ENCODE measurements at places on chromosomes 12 and 14. TPM values are rescaled to one million over a fixed set of nuclear protein-coding genes. Genes with fewer than 3 reads are reported as not detected.

GRCh38 chr14:69226736-69227135 is 33.2 kb upstream of the GALNT16 start:
- H3K36me3 ChIP-seq, result no peaks in the 10 kb centered on the region
- H3K4me1 ChIP-seq, result no peaks in the 10 kb centered on the region
- H3K4me3 ChIP-seq, result no peak overlapping the region

GRCh38 chr14:82445810-82446570 is 912.3 kb upstream of the SEL1L start:
- H3K27ac ChIP-seq, result no peak overlapping the region
- H3K36me3 ChIP-seq, result no peaks in the 10 kb centered on the region
- no peaks in the 10 kb centered on the region for H3K27me3 ChIP-seq
- H3K4me1 ChIP-seq, result no peaks in the 10 kb centered on the region
- DNase-seq, result no peak

DNA sequence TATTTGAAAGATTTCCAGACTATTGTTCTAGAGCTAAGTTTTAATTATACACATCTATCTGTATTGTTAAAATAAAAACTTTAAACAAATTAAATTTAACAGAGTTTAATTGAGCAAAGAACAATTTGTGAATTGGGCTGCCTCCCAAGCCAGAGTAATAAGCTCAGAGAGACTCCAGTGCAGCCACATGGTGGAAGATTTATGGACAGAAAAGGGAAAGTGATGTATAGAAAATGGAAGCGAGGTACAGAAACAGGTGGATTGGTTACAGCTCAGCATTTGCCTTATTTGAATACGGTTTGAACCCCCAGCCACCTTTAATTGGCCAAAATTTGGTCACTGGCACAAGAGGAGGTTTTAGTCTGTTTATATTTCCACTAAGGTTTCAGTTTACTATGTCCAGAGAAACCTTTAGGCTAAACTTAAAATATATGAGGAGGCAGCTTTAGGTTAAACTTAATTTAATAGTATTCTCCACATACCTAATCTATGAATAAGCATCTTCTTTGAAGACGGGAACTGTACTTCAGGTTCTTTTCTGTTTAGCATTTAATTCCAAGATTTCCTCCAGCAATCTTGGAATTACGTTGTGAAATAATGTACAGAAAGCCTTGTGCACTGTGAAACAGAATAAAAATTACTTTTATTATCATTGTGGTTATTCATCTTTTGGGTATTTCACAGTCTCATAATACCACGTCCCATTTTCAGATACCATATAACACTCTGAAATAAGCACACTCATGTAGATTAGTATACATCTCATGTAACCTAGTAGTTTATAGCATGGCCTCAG is 19.4 kb downstream of the SRGAP1 start:
- H3K27me3 ChIP-seq, result no peaks in the 10 kb centered on the region
- peak overlapping the region; percentile 93 for H3K27ac ChIP-seq
- H3K36me3 ChIP-seq, result no peaks in the 10 kb centered on the region
- no peak for DNase-seq

- no peak for DNase-seq
- no peak overlapping the region for H3K4me3 ChIP-seq
- no peaks in the 10 kb centered on the region for H3K27me3 ChIP-seq
- H3K36me3 ChIP-seq, result no peaks in the 10 kb centered on the region
Observed at GRCh38 chr12:54160769-54161480, 27.9 kb downstream of the SMUG1 start.

DNA sequence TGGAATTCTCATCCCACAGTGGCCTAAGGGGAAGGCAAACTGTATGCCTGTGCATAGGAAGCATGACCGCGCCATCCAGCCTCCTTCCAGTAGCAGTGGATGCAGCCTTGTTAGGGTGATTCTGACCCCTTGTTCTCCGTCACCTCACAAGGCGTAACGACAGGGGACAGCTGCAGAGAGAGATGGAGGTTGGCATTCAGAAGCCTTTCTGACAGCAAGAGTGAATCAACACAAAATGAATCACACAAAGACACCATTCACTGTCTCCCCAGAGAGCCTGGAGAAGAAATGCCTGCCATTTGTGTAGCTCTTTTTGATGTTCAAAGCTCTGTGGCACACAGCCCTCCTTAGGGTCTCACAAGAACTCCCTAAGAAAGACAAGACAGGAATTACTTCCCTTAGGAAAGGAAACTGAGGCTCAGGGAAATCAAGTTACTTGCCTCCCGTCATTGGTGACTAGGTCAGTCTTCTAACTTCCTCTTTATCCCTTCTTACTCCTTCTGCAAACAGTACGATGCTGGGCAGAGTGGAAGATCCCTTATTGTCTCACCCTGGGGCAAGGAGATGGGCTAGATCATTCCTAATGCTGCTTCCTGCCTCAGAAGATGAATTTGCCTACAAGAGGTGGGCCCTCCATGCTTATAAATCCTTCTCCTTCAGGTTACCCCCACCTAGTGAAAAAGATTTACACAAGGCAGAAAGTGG is 280.9 kb downstream of the CACNA1C start:
- H3K27me3 ChIP-seq, result no peaks in the 10 kb centered on the region
- H3K27ac ChIP-seq, result no peak overlapping the region
- no peaks in the 10 kb centered on the region for H3K36me3 ChIP-seq
- DNase-seq, result no peak
- H3K4me1 ChIP-seq, result no peaks in the 10 kb centered on the region

GRCh38 chr12:31585271-31585670 is 5.7 kb downstream of the DENND5B start:
- no peaks in the 10 kb centered on the region for H3K27me3 ChIP-seq
- no peak overlapping the region for H3K4me3 ChIP-seq
- DNase-seq, result no peak
- no peaks in the 10 kb centered on the region for H3K36me3 ChIP-seq
- H3K27ac ChIP-seq, result no peak overlapping the region

DNA sequence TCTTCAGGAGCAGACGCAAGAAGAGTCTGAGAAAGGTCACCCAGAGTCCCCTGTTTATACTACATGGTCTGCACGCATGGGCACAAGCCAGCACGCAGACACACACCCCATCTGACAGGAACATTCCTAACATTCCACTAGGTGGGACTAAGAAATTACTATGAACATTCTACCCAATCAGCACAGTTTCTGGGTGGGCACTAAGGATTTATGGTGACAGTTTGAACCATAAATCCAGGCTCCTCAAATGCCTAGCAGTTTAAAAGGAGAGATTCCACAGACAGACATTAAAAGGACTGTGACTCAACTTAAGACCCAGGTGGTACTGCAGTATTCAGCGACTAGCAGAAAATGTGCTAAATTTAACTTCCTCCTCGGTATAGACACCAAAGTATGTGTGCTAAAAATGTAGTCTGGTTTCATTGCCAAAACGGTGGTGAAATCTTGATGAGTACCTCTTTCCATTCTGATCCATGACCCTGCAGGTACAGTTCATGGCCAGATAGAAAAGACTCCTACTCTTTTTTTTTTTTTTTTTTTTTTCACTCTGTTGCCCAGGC is 16.2 kb downstream of the ABHD4 start:
- H3K27me3 ChIP-seq, result no peaks in the 10 kb centered on the region
- no peak overlapping the region for H3K4me3 ChIP-seq
- no peaks in the 10 kb centered on the region for H3K4me1 ChIP-seq
- H3K36me3 ChIP-seq, result no peaks in the 10 kb centered on the region
- DNase-seq, result no peak

DNA sequence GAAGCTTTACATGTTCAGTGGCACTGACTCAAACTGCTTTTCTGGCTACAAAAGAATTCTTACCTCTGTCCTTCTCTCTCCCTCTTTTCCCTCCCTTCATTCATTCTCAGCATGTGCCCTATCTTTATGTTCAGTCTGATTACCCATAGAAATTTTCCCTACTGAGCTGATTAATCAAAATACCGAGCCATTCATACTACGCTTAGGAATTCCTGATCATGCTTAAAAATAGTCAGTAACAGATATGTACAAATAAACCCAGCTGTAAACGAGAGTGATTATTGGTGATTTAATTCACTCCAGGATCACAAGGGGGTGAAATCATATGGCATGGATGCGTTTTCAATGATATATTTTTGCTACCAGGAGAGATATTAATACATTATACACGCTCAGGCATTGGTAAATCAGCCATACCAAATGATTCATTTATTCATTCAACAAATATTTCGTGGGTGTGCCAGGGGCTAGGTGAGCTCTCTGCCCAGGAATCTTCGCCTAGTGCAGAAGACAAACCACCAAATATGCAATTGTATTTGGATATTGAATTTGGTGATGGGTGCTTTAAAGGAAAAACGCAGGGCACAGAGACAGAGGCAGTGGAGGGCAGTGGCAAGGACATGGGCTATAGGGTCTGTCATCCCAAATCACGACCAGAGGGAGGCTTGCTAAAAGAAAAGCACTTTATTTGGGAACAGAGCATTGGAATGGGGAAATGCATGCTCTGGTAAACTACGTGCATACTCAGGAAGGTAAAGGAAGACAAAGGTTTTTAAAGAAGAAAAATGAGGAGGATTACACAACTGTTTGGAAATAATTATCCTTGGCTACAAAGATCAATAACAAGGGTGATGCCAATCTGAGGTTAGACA is 13.9 kb upstream of the VRK1 start:
- H3K4me3 ChIP-seq, result no peak overlapping the region
- no peak for DNase-seq
- no peaks in the 10 kb centered on the region for H3K4me1 ChIP-seq
- H3K36me3 ChIP-seq, result no peaks in the 10 kb centered on the region

- H3K27ac ChIP-seq, result no peak overlapping the region
- H3K4me3 ChIP-seq, result no peak overlapping the region
Observed at GRCh38 chr14:106605548-106606448, 1079.4 kb downstream of the TMEM121 start.

DNA sequence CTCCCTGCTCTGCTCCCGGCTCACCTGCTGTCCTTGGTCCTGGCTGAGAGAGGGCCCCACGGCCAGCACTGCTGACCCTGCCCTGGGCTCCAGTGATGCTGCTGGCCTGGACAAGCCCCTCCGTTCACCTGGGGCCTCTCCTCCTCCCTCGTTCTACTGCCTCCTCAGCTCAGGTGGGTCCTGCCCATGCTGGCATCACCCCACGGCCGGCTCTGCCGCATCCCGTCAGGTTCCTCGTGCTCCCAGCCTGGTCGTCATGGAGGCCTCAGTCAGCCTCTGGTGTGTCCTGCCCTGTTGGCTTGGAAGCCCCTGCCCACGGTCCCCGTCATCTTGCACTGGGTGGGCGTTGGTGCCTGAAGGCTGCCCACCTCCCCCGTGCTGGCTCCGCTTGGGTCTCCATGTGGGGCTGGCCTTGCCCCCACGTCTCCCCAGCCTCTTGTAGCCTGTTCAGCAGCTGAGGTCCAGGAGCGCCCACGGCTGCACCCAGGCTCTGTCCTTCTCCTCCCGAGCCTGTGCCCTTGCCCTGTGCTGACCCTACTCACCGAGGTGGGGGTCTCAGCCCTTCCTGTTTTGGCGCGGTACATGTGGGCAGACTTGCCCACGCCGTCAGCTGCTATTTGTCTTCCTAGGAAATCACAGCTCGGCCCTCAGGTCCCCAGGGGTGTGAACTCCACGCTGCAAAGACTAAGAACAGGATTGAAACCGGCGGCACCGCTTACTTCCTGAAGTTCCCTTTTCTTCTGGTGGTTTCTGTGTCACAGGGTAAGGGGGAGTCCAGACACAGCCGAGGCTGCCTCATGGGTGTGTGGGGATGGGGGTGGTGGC is 121.6 kb downstream of the TMEM121 start:
- no peak overlapping the region for H3K27ac ChIP-seq
- H3K36me3 ChIP-seq, result no peaks in the 10 kb centered on the region
- H3K4me1 ChIP-seq, result no peaks in the 10 kb centered on the region
- no peaks in the 10 kb centered on the region for H3K27me3 ChIP-seq

DNA sequence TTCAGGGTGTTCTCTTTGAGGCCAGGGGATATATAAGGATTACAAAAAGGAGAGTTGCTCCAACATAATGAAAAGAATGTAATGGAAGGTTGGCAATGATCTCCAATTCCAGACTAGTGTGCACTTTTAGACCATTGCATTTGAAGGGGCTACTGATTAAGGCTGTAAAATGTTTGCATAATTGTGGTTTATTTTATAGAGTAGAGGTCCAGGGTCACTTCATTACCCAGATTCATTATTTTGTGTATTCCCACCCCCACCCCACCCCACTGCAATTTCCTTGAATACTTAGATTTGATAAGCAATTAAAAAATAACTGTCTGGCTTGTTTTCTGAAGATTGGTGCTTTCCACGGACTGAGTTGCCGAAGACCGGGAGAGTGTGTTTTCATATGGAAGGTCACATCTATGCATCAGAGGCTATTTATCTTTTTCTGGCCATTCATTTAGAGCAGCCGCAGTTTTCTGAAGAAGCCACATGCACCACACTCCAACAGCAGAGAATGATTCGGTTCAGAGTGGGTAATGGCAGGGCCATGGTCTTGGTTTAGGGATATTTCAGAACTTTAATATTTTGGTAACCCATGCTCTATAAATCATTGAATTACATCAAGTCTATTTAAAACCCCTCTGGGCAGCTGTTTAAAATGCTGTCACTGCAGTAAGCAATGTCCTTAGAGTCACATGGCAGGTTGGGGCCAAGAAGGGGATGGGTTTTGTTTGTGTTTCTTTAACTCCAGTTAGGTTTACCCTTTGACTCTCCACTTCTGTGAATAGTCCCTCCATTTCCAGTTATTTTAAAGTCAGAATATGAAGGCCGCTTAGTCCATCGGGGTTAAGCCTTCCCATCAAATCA is 94.6 kb downstream of the TMEM30B start:
- no peaks in the 10 kb centered on the region for H3K36me3 ChIP-seq
- H3K4me3 ChIP-seq, result no peak overlapping the region
- no peak for DNase-seq
- H3K27me3 ChIP-seq, result no peaks in the 10 kb centered on the region
- no peaks in the 10 kb centered on the region for H3K4me1 ChIP-seq

The RNASE3 gene
- total RNA-seq, result not detected

The EPS8 gene
- 32.0 TPM for total RNA-seq

The HNF1A gene
- total RNA-seq, result 0.26 TPM

The LRFN5 gene
- total RNA-seq, result 9.8 TPM

The RD3L gene
- total RNA-seq, result not detected

The MAP4K5 gene
- total RNA-seq, result 33.1 TPM

The AKAP5 gene
- total RNA-seq, result 0.64 TPM

The TSPAN8 gene
- total RNA-seq, result 4.2 TPM

The VASH1 gene
- 5.2 TPM for total RNA-seq

The CLEC1A gene
- total RNA-seq, result 0.41 TPM
